Stimulated activated CD8-positive, alpha-beta memory T cell treated with anti-CD3 and anti-CD28 coated beads, Interleukin-2, amount 100 ng/mL, for 1 hour (primary cell): ENCODE measurements at places on chromosomes 7 and 10.

DNA sequence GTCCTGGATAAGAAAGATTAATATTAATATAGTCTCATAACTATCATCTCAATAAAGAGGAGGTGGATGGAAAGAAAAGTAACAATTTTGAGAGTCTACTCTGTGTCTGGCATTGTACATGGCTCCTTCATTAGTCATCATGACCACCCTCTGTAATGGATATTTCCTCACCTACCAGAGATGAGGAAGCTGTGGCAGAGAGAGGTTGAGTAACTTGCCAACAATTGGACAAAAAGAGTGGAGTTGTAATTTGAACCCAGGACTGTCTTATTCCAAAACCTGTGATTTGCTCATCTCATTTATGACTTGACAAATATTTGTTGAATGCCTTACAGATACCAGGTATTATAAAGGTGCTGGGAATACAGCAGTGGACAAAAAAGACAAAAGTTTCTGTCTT, 2.1 kb upstream of the IDE start:
- no peak for DNase-seq

- DNase-seq, result no peak
Observed at GRCh38 chr7:4107839-4108238, 574.3 kb upstream of the FOXK1 start.

GRCh38 chr7:69762821-69763352, 164.6 kb downstream of the AUTS2 start:
- no peak for DNase-seq

DNA sequence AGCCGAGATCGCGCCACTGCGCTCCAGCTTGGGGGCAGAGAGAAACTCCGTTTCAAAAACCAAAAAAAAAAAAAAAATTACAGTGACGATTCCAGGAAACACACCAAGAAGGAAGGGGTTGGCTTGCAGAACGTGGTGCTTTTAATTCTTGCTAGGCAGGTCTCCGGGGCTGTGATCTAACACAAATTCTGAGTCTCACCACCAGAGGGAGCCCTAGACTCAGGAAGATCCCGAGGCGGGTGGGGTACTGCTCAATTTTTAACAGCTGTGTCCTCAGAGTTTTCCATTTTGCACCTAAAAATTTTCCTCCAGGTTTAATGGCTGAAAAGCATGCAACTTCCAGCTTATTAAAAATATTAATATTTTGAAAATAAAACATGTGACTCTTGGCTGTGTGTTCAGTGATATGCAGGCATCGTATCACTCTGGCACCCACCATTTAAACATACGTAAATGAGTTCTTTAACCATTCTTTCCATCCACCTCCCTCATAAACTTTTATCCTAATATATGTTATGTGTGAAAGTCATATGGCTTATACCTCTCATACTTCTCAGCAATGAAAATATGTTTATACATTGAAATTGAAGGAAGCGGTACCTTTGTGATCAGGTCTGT, 26.5 kb upstream of the NUB1 start:
- DNase-seq, result peak; percentile 66

DNA sequence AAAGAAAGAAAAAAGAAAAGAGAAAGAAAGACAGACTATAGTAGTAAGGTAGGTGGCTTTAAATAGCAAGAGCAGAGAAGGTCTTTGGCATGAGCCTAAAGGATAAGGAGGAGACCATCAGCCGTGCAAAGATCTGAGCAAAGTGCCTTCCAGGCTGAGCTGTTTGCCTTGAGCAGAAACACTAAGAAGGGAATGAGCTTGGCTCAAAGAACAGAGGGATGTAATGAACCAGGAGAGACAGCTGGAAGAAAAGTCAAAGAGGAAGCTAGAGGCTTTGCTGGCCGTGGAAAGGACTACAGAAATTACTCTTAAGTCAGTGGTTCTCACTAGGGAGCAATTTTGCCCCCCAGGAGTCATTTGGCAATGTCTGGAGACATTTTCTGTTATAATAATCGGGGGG, 228.6 kb downstream of the FGFR2 start:
- no peak for DNase-seq

DNA sequence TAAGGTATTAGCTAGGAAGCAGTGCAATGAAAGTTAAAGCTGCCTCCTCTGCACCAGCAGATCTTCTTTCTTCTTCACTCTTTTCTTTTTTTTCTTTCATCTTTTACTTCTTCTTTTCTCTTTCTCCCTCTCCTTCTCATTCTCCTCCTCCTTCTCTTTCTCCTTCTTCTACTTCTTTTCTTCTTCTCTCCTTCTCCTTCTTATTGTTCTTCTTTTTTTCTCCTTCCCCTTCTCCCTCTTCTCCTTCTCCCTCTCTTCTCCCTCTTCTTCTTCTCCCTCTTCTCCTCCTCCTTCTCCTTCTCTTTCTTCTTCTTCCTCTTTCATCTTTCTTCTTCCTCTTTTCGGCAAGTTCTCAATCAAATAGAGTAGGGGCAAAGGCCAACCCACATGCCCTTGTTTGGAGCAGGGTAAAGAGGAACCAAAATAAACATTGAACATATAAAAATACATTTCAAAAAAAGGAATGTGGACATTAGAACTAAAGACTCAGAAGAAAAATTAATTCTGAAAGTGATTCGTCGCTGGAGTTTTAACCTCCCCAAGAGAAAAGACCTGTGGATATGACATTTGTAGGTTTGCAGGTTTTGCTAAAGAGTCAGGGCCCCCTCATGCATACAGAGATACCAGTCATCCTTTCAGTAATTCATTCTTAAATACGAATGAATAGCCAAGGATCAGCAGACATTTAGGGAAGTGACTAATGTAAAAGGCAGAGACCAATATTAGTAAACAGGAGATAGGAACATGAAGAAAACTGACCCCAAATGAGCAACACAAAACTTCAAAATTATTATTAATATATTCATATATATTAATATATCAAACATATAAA, 93.0 kb upstream of the RSU1 start:
- DNase-seq, result no peak

DNA sequence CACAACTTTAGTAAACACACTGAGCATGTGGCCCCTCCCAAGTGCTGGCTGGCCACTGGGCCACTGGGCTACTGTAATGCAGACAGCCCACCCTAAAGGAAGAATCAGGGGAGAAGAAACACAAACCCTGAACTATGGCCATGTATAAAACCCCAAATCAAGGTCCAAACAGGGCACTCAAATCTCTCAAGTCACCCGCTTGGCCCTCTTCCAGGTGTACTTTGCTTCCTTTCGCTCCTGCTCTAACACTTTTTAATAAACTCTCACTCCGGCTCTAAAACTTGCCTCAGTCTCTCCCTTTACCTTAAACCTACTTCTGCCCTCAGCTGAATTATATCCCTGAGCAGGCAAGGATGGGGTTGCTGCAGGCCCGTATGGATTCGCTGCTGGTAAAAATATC, 72.6 kb downstream of the TPK1 start:
- DNase-seq, result no peak
